Fibroblast of skin of right quadriceps (primary cell): ENCODE measurements at places on chromosomes 7 and 10.

DNA sequence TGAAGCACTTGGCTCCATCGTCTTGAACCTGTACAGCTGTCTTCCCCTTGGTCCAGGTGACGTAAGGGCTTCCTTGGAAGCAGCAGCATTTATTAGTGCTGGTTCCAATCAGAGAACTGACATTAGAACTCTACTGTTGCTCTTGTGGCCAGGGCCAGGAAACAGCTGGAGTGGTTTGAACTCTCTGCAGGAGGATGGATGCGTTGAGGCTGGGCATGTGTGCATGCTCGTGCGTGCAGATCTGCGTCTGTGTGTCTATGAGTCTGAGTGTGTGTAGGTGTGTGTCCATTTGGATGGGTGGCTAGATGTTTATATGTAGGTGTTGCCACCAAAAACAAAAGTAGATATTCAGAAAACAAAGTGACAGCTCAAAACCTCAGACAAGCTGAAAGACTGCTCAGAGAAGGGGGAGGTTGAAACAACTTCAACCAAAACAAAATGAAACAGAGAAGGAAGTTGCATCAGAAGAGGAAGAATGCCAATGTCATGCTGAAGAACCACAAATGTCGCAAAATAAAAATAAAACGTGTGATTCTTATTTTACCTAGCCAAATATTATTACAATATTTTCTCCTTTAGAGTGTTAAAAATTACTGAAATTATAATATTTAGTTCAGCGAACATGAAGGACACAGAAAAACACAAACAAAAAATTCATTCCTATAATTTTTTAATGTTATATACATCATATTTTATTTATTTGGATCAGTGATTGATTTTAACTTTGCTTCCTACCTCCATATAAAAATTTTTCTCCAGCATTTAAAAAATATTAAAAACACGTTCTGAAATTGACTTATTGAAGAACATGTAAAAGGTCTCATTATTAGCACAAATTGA is 96.1 kb upstream of the MKLN1 start:
- peak; percentile 70 for DNase-seq

GRCh38 chr7:102320601-102321350 is 34.1 kb downstream of the SH2B2 start:
- DNase-seq: no peak

DNA sequence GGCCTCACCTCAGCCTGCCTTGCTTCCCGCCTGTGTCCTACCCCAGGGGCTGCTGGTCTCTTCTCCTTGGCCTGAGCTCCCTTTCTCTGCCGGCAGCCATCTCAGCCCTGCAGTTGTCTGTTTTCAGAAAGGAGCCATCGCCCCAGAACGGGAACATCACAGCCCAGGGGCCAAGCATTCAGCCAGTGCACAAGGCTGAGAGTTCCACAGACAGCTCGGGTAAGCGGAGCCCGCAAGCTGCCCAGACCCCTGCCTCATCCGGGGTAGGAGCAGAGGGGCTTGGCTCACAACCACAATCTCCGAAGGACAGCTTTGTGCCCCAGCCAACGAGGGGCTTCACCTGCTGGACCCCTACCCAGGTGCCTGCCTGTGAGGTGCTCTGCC is 5.3 kb upstream of the DEPP1 start:
- DNase-seq: no peak

DNA sequence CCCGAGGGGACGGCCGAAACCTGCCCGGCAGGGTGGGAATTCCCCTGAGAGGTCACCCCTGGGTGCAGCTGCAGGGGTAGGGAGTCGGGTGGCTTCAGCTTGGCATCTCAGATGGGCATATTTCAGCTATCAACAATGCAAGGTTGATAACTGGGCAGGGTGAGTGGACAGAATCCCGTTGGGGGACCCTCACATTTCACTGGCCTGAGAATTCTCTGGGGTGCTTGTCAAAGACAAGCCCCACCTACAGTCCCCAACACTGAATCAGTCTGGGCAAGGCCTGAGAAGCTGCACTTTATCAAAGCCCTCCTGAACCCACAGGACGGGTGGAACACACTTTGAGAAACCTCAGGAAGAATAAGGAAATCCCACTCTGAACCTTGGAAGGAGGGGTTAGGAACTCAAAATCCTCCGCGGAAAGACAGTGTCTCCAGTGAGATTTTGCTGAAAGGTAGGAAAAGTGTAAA is 3.1 kb downstream of the RGS10 start:
- no peak for DNase-seq

DNA sequence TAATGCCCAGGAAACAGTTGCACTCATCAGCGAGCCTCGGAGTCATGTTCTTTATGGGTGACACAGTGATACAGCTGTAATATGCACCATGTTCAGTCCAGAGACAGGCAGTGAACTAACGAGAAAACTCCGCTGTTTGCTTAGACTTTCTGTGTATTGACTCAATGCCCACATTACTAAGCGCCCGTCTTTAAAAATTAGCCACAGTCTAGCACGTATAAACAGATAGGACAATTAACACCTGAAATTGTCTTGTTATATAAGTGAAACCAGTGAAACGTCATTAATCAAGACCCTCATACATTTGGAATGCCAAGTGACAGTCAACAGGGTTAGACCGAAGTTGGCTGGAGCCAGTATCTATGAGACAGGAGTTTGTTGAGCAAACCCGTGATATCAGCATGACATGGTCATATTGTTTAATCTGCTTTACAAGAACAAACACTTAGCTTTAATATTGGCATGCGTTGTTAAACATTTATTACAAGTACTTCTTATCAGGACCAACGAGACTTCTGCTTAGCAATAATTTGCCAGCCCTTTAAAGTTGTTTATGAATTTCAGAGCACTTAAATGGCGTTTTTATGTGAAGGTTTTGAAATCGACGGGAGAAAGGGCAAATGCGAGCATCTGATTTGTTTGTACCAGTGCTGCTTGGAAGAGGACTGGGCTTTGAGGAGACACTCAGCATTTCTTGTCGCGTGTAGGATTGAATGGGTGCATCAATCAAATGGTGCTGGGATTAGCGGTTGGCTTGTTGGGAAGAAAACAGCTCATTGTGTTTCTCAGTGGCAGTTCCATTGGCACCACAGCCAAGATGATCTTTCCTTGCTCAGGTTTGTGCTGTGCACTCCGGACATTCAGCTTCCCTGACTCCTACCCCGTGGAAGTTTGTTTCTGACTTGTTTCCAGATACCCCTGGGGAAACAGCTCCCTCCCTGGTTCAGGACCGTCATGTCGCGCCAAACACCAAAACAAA is 56.3 kb downstream of the CAMK1D start:
- no peak for DNase-seq

DNA sequence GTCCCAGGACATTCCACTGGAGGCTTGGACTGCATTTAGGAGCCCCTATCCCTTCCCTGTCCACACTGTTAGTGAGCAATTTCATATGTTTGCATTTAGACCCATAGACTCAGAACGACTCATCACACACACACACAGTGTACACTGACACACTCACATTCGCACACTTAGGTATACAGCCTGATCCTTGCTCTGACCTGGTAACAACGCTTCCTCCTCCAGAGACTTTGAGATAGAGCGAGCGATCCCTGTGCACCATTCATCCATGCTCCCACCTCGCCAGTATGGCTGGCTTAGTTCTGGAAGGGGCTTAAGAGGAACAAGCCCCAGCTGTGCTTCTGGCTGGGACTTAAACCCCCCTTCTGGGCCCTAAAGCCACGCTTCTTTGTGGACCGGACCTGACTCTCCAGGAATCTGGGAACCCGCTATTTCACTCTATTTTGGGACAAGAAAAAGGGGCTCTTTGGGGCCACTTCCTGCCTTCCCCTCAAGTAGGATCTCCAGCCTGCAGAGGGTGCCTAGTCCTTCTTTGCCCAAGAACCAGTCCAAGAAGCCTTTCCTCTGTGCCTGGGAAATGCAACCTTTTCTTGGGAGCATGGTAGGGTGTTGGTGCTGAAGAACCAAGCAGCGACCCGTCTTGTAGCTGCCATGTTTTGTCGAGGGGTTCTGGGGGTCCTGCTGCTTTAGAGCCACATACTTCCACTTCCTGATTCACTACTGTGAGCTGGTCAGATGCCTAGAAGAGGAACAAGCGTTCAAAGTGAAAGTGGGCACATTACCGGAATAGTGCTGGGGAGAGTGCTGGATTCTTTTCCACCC is 1.1 kb upstream of the HOXA13 start:
- no peak for DNase-seq

- DNase-seq: no peak
Observed at GRCh38 chr7:44266526-44266925, 58.9 kb downstream of the CAMK2B start.

DNA sequence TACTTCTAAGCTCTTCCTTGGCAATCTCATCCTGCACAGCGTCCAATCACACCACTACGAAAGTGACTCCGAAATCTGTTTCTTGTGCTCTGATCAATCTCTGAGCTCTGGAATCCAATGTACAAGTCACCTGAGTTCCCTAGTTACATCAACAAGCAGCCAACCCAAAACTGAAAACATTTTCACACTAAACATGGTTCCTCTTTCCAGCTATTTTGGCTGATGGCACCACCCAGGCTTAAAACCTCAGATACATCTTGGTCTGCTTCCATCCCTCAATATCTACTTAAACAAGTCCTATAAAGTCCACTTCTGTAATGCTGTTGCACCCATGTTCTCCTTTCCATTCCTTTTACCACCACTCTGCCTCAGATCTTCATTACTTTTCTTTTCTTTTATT is 3.6 kb downstream of the BLOC1S2 start:
- DNase-seq: no peak

- DNase-seq: no peak
Observed at GRCh38 chr7:21192657-21193056, 235.2 kb upstream of the SP4 start.

DNA sequence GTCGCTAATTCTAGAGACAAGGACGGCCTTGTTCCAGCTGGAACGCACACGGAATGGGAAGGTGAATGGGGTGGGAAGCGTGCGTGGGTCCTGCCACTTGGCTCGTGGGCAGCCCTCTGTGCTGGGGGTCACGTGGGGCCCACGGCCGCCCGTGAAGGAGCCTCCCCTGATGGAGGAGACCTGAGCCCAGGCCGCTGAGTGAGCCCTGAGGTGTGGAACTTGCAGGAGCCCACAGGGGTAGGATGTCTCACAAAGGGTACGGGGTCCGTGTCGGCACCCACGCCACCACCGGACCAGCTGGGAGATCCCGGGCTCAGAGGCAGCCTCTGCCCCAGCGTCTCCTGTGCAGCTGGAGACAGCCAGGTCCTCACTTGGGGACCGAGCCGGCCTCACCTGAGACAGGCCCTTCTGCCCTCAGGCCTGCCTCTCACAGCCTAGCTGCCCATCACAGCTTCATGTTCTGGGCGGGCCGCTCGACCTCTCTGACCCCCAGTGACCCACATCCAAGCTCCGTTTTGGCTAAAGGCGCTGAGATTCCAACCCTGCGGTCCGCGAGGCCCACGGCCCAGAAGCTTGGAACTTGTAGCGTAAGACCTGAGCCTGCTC is 84.8 kb downstream of the FOXL3 start:
- no peak for DNase-seq

GRCh38 chr10:35770817-35771355 is 128.8 kb upstream of the FZD8 start:
- no peak for DNase-seq

GRCh38 chr10:71247804-71248203 is 35.4 kb downstream of the UNC5B start:
- DNase-seq: no peak

- DNase-seq: peak; percentile 28
Observed at GRCh38 chr7:47901542-47901941, 46.7 kb downstream of the PKD1L1 start.

DNA sequence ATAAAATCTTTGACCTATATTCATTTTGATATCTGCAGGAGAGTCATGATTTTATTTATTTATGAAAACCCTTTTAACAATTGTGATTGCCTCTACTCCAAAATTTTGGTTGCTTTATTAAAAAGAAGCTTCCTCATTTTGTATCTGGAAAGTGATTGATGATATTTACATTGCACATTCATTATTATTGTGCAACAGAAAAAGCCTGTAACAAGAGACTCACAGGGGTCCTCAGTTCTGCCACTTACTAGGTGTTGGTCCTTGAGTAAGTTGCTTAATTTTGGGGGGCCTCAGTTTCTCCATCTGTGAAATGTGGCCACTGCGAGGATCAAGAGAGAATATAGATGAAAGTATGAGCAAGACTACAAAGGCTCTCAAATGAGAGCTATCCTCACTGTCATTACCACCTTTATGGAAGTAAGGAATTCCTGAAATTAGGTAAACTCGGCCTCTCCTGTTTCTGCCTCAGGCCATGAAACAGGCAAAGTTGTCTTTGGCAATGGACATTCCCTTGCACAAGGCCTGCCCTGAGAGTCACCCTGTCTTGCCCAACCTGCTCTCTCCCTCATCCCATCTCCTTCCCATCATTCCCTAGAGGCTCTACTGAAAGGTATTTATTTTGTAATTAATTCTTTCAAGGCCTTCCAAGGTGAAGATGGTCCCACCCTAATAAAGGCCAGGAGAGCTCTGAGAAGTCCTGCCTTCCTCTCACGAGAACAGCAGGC is 66.1 kb upstream of the ABLIM1 start:
- DNase-seq: no peak

GRCh38 chr7:72465521-72465920 is 53.4 kb upstream of the CALN1 start:
- no peak for DNase-seq

GRCh38 chr10:11236234-11236633 is 218.6 kb downstream of the CELF2 start:
- no peak for DNase-seq

GRCh38 chr7:24466168-24466768 is 107.0 kb upstream of the PALS2 start:
- DNase-seq: no peak

DNA sequence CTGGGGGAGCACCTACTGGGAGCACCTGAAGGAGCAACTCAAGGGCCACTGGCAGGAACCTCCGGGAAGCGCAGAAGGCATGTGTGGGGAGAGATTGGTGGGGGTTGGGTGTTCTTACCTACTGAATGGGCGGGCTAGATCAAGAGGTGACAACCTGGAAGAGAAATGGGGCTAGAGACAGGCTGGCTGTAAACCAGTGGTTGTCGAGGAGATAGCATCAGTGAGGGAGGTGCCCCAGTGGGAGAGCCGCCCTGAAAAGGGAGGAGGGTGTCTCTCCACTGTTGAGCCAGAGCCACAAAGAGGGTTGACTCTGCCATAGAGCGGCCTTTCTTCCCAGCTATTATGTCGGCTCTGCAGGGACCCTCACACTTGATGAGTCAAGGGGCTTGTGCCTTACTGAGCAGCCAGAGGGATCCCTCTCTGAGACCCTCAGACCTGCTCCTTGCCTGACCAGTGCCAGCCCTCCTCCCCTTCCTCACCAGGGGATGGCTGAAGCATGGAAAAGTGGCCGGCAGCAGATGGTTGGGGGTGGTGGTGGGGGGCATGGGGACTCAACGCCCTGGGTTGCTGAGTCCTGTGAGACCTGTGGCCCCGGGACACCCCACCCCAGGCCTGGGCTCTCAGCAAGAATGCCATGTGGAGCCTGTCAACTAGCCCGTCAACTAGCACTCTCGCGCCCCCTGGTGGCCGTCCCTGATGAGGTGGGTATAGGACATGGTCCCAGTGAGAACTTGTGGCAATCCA is 36.4 kb upstream of the PURB start:
- peak; percentile 64 for DNase-seq

GRCh38 chr10:23523251-23523650 is 84.4 kb downstream of the OTUD1 start:
- DNase-seq: no peak

GRCh38 chr7:41892356-41893100 is 189.6 kb upstream of the INHBA start:
- DNase-seq: no peak
